T-cell (primary cell): ENCODE measurements at places on chromosomes 2 and 18. TPM values are rescaled to one million over a fixed set of nuclear protein-coding genes. Genes with fewer than 3 reads are reported as not detected.

DNA sequence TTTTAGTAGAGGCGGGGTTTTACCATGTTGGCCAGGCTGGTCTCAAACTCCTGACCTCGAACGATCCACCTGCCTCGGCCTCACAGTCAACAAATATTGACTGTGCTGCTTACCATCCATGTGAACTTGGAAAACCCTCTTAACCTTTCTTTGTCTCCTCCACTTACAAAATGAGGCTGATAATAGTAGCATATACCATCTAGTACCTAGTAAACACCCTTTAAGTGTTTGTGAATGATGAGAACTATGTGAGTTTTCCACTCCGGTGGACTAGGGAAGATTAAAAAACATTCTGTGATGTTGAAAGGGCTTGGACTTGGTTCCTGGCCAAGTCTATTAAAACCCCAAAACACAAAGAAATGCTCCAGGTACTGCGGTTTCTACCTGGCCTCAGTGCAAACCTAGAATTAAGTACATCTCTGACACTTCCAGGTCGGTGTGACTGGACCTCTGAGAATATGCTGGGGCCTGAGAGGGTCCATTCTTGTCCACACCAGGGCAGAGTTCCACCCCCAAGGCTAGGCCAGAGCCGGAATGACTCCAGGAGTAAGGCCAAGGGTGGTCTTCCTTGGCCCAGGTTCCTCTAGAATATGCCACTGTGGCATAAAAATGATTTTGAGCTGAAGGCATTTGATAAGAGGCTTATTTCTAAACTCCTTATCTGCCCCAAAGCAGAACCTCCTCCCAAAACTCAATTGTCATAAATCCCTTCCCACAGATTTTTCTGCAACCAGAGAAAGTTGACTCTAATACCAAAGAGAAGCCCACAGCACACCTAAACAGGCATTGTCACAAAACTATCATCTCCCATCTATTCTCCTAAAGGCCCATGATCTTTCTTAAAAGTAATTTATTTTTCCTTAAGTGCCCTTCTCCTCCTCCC, 217.5 kb downstream of the TGIF1 start:
- no peak for DNase-seq

- DNase-seq: no peak
Measured at GRCh38 chr2:8416849-8417832, 264.7 kb upstream of the ID2 start.

DNA sequence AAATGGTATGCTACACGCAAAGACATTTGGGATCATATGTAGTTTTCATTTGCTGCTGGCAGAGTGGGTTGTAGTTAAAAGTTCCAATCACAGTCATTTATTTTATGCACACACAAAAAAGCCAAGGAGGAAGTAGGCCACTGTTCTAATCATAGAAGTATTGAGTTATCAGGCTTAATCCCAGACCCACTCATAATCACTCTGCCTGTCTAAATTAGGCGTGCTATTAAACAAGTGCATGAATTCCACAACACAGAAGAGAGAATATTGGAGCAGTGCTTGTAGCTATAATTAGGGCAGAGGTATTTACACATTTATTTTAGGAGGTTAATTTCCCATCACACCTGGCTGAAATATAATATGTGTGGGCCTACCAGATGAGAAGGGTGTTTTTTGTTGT, 65.7 kb upstream of the FIGN start:
- no peak for DNase-seq

GRCh38 chr2:65292106-65292400, 64.4 kb downstream of the ACTR2 start:
- DNase-seq: no peak

DNA sequence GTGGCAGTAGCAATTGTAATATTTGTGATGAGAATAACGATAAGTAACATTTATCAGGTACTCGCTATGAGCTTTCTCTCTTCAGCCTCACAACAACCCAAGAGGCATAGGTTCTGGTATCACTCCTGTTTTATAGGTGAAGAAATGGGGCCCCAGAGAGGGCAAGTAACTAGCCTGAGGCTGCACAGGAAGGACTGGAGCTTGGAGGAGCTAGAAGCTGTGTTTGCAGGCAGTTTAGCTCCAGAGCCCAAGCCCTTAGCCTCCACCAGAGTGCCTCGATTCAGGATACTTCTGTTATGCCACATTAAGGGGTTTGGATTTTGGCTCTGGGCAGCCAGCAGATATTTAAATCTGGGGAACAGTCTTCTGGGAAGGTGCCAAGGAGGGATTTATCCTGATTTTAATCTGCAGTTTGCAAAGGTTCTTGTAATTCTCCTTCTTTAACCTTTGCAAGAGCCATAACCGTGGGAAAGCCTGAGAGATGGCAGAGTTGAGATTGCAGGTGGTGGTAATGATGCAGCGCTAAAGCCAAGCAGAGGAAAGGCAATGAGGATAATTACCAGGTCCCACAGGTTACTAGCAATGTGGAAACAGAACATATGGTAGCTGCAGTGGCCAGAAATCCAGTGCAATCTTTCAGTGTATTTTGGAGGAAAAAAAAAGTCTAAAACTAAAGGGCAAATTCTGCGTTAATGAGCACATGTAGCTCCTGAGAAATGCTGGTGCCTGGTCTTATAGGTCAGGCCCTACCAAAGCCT, 9.1 kb downstream of the MOCOS start:
- DNase-seq: no peak

DNA sequence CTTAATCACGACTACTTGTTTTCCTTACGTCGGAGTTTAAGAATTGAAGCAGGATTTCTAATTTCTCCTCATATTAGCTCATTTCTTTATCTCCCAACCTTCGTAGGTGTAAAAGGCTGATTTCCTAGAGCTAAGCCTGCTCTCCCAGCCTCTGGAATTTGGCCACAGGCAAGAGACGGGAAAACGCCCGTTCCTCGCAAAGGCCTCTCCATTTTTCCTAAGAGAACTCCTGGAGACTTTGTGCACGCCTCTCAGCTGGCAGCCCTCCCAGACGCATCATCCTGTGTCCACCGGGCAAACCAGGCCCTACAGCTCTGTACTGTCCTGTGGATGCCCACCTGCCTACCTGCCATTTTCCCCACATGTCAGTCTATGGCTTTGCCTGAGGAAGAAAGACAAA, 106.3 kb downstream of the FTCDNL1 start:
- DNase-seq: no peak

- no peak for DNase-seq
Measured at GRCh38 chr2:19169134-19169768, 189.2 kb downstream of the OSR1 start.

DNA sequence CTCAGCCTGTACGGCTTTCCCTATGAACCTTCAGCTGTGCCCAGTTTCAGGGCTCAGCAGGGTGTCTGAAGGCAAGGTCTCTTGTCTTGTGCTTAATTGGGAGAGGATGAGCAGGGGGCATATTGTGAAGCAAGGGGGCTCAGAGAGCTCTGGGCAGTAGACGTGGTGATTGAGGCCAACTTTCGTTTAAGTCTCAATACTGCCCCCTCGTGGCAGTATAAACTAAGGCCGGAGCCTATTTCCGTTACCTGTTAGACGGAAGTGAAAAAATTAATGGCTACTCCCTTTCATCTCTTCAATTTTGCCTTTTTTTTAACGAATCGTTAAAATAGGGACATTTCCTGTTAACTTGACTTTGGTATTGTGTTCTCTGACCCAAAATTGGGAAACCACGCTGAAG, 193.4 kb downstream of the TDRD15 start:
- no peak for DNase-seq

DNA sequence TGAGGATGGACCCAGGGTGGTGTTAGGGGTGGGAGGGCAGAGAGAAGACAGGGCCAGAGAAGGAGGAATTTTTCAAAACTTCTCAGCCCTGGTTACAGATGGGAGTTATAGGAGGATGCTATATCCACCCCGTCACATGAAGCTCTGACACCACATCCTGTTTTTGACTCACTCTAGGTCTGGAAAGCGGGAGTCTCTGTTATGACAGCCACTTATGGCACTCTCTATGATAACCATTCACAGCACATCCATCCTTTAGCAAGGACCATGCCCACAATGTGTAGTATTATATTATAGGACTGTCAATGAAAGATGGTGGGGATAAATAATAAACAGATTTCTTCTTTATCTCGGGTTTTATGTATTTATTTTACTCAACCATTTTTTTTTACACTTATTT, 461.2 kb downstream of the CDH2 start:
- no peak for DNase-seq

DNA sequence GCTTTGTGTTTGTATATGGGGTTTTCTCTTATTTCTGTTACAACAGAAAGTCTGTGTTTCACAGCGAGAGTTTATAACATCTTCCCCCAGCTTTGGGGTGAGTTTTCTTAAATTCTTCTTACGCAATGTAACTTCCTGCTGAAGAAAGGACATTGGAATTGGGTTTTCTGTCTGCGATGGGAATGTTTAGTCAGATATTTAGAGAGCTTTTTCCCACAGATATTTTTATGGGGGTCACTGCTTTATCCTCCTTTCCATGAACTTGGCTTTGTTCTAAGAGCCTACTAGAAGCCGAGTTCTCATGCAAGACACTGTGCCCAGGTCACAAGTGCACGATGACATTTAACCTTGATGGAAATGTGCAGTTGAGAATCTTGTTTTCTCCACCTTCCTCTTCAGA, 22.1 kb downstream of the B3GNT2 start:
- no peak for DNase-seq

GRCh38 chr2:179606141-179606540, 255.3 kb downstream of the ZNF385B start:
- no peak for DNase-seq

- DNase-seq: no peak
Measured at GRCh38 chr18:49137585-49137984, 186.8 kb upstream of the SMAD7 start.

GRCh38 chr2:234957834-234958135, 6.0 kb downstream of the SH3BP4 start:
- no peak for DNase-seq

DNA sequence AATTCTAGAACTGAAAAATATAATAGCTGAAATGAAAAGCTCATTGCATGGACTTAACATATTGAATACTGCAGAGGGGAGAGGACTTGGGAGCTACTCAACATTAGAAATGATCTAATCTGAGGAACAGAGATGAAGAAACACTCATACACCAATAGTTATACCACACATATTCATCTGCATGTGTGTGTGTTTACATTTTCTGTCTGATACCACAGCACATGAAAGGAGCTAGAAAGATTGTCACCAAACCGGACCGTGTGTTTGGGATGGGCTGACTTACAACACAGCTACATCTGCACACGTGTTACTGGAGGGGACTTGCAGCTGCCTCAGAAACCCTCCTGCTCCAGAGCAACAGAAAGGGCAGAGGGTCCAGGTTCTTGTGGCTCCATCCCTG, 47.8 kb downstream of the PXDN start:
- DNase-seq: no peak

GRCh38 chr18:6355789-6356589, 58.7 kb downstream of the L3MBTL4 start:
- no peak for DNase-seq

Gene COLEC12
- 0.07 TPM for total RNA-seq

Gene RAMP1
- total RNA-seq: 1.1 TPM

Gene GREB1L
- not detected for total RNA-seq

Gene PLEKHA3
- 28.9 TPM for total RNA-seq

Gene CABYR
- 0.86 TPM for total RNA-seq

Gene BOLL
- not detected for total RNA-seq

Gene SH2D6
- 0.66 TPM for total RNA-seq
